NCI-H187 (cell line): ENCODE measurements at places on chromosomes 13 and 19.

- no peak for DNase-seq
These were observed 434.0 kb downstream of the FOXO1 start for GRCh38 chr13:40232311-40233040.

DNA sequence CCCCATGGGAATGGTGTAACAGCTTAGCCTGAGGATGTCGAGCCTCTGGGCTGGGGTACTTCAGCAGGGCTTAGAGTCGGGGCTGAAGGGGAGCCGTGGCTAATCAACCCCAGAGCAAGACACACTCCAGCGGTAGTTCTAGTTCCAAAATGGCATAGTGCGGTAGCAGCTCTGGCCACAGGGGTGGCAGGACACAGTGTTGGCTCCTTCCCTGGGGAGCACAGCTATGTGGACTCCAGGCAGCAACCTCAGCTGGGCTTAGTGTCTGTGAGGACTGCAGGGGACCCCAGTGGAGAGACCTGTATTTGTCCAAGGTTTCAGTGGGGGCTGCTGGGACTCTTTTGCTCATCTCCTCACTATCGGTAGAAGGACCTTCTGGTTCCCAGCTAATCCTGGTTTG is 70.8 kb upstream of the PCDH20 start:
- DNase-seq = no peak

DNA sequence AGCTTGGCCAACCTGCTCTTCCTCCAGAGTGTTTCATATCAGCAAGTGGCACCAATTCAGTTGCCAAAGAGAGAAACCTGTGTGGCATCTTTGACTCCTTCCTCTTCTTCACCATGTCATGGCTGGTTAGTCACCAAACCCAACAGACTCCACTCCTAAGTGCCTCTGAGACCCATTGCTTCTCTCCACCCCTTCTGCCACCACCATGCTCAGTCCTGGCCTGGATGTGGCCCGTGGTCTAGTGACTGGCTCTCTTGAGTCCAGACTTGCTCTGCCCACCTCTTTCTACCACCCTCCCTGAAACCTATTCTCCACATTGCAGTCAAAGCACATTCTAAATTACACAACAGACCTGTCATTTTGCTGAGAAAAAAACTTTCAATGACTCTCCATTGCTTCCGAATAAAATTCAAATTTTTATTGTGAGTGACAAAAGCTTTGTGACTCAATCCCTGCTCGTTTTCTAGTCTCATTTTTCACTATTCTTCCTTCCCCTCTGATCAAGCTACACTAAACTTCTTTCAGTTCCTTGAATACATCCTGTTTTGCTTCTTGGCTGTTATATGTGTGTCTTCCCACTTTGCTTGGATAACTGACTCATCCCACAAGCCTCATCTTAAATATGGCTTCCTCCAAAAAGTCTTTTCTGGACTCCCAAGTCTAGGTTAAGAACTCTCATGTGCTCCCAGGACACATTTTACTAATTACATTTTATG is 12.0 kb upstream of the TNFSF11 start:
- DNase-seq = no peak

DNA sequence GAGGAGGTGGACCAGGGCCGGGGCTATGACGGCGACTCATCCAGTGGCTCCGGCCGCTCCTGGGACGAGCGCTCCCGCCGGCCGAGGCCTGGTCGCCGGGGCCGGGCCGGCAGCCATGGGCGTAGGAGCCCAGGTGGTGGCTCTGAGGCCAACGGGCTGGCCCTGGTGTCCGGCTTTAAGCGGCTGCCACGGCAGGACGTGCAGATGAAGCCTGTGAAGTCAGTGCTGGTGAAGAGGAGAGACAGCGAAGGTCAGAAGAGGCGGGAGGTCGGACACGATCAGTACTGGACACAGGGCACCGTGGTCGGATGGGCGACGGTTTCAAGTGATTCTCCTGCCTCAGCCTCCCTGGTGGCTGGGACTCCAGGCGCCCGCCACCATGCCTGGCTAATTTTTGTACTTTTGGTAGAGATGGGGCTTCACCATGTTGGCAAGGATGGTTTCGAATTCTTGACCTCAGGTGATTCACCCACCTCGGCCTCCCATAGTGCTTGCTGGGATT is 22.3 kb downstream of the TJP3 start:
- no peak for DNase-seq

- DNase-seq = no peak
These were observed 159.5 kb downstream of the KDM4B start for GRCh38 chr19:5128251-5128935.

DNA sequence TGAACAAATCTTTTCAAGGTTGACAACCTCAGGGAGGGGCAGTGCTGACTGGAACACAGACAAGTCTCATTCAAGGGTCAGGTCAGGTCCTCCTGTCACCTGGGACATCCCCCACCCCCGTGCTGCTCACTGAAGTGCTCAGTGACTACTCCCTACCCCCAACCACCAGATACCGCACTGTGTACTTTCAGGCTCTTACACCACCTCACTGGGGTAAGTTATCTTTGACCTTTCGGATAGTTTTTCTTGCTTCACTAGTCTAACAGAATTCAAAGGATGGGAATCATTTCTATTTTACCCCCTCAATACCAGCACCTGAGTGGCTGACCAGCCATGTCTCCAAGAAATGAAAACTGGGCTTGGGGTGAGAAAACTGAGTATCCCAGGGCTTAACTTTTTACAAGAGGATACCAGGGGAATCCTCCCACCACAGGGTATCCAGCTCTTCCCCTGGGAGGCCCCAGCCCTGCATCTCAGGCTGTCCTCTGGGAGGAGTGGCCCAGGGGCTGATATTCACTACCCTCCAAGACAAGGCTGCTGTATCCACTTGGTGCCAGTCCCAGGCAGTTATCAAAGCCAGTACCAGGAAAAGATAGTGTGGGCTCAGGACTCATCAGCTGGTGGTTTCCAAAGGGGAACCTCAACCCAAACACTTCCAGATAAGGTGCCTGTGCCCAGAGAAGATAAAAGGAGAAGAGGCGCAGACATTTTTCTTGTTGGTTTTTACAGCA is 2.1 kb downstream of the ZNF563 start:
- no peak for DNase-seq
